Suprapubic skin (tissue), 4 donors: ENCODE measurements at places on chromosomes 6 and 20.

- H3K36me3 ChIP-seq = no peaks in the 10 kb centered on the region
- peaks cover 3% of the 10 kb centered on the region for H3K27me3 ChIP-seq
- H3K4me3 ChIP-seq = no peak overlapping the region
- peak overlapping the region; percentile 67 for H3K27ac ChIP-seq
- H3K4me1 ChIP-seq = peaks cover 30% of the 10 kb centered on the region
Measured at GRCh38 chr6:106084106-106084988, 1.8 kb upstream of the PRDM1 start.

DNA sequence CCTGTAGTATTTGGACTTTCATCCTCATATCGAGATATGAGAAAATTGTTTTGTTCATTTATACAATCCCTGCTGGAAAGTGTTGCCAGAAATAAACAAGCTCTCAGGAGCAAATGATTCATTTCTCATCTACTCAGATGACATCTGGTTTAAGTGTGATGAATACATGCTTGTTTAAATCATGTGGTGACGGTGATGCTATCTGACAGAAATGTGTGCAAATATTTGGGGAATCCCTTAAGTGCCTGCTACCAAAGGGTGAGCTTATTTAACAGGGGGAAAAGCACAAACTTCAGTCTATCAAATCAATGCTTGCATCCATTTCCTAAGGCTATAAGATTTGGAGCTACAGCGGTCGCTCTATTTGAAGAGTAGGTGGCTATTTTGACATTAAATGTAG lies 368.3 kb upstream of the SASH1 start:
- H3K36me3 ChIP-seq = no peaks in the 10 kb centered on the region
- no peak overlapping the region for H3K27ac ChIP-seq
- H3K4me3 ChIP-seq = no peak overlapping the region
- no peak for DNase-seq
- H3K4me1 ChIP-seq = peaks cover 5% of the 10 kb centered on the region
- H3K27me3 ChIP-seq = no peaks in the 10 kb centered on the region

DNA sequence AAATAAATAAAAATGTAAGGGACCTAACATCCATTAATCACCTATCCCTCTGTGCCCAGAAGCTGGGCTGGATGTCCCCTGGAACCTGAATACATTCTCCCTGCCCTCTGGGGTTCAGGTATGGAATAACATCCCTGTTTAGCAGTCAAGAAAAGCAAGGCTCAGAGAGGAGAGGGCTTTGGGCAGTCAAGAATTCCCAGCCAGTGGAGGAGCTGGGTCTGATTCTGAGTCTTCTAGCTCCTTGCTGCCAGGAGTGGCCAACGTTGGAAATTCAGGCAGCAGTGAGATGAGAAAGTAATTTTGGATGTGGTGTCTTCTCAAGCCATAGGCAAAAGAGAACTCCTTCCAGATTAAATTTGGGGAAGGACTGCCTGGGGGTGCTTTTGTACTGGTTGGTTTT lies 42.6 kb upstream of the ZNFX1 start:
- H3K4me1 ChIP-seq = peaks cover 17% of the 10 kb centered on the region
- no peak overlapping the region for H3K27ac ChIP-seq
- DNase-seq = no peak
- peaks cover 57% of the 10 kb centered on the region for H3K27me3 ChIP-seq
- H3K36me3 ChIP-seq = no peaks in the 10 kb centered on the region

- H3K36me3 ChIP-seq = no peaks in the 10 kb centered on the region
- H3K4me3 ChIP-seq = no peak overlapping the region
- H3K27ac ChIP-seq = no peak overlapping the region
- H3K4me1 ChIP-seq = no peaks in the 10 kb centered on the region
- no peaks in the 10 kb centered on the region for H3K27me3 ChIP-seq
Measured at GRCh38 chr6:94956910-94957309, 620.4 kb upstream of the MANEA start.

GRCh38 chr6:382883-383810 lies 8.4 kb upstream of the IRF4 start:
- H3K27ac ChIP-seq = no peak overlapping the region
- H3K36me3 ChIP-seq = no peaks in the 10 kb centered on the region
- H3K27me3 ChIP-seq = peaks cover 73% of the 10 kb centered on the region
- no peaks in the 10 kb centered on the region for H3K4me1 ChIP-seq
- H3K4me3 ChIP-seq = no peak overlapping the region
- no peak for DNase-seq

- H3K4me3 ChIP-seq = no peak overlapping the region
- DNase-seq = no peak
- peaks cover 93% of the 10 kb centered on the region for H3K36me3 ChIP-seq
- H3K27ac ChIP-seq = no peak overlapping the region
- peaks cover 12% of the 10 kb centered on the region for H3K4me1 ChIP-seq
Measured at GRCh38 chr20:35012227-35013069, 56.8 kb downstream of the MYH7B start.

GRCh38 chr6:124040655-124041054 lies 237.0 kb downstream of the NKAIN2 start:
- H3K36me3 ChIP-seq = no peaks in the 10 kb centered on the region
- no peaks in the 10 kb centered on the region for H3K27me3 ChIP-seq
- no peaks in the 10 kb centered on the region for H3K4me1 ChIP-seq
- H3K27ac ChIP-seq = no peak overlapping the region

- H3K27ac ChIP-seq = peak overlapping the region; percentile 92
- H3K36me3 ChIP-seq = no peaks in the 10 kb centered on the region
- H3K4me1 ChIP-seq = peaks cover 64% of the 10 kb centered on the region
- no peaks in the 10 kb centered on the region for H3K27me3 ChIP-seq
- no peak overlapping the region for H3K4me3 ChIP-seq
Measured at GRCh38 chr6:6694368-6694780, 105.9 kb downstream of the LY86 start.

DNA sequence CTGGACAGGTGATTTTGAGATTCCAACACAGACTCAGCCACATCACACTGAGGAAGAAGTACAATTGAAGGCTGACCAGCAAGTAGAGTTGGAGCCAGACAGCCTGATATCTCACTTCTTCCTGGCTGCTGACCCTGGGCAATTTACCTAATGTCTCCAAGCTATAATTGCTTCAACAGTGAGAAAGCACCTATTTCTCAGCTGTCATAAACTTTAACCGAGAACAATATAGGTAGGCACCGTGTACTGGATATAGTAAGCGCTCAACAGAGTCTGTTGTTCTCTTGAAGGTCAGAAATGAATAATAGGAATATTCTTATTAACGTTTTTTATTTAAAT lies 28.3 kb downstream of the STX7 start:
- H3K4me3 ChIP-seq = no peak overlapping the region
- DNase-seq = no peak
- no peaks in the 10 kb centered on the region for H3K36me3 ChIP-seq
- peaks cover 27% of the 10 kb centered on the region for H3K4me1 ChIP-seq
- no peak overlapping the region for H3K27ac ChIP-seq
- no peaks in the 10 kb centered on the region for H3K27me3 ChIP-seq

DNA sequence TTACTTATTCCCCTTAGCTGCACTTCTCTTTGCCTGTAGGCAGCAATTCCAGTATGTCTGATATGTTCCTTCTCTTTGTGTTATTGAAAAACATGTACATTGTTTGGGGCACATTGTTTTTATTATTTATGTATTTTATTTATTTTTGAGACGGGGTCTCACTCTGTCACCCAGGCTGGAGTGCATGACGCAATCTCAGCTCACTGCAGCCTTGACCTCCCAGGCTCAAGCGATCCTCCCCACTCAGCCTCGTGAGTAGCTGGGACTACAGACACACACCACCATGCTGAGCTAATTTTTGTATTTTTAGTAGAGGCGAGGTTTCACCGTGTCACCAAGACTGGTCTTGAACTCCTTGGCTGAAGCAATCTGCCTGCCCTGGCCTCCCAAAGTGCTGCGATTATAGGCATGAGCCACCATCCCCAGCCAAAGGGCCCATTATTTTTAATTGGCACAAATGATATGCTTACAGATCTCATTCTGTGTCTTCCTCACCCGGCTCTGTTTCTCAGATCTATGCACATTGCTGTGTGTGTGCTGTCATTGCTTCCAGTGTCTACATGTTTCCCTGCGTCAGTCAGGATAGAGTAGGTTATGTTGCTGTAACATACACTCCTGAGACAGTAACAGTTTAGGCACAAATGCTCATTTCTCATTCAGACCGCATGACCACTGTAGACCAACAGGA lies 54.1 kb upstream of the NELFCD start:
- no peaks in the 10 kb centered on the region for H3K27me3 ChIP-seq
- no peaks in the 10 kb centered on the region for H3K36me3 ChIP-seq
- no peak for DNase-seq
- no peak overlapping the region for H3K27ac ChIP-seq
- no peaks in the 10 kb centered on the region for H3K4me1 ChIP-seq

DNA sequence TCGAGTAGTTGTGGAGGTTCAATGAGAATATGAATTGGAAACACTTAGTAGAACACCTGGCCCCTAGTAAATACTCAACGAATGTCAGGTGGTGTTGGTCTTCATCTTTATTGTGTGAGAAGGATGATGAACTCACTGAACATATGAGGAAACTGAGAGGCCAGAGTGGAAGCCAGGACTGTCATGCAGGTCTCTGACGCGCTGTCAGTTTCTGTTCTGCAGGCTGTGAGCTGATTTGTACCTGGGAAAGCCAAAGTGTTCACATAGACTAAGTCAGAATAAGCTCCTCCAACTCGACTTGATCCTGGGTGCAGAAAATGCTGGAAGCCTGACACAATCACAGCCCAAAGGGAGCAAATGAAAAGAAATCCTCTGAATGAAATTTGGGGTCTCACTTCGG lies 222.2 kb downstream of the LY86 start:
- no peaks in the 10 kb centered on the region for H3K27me3 ChIP-seq
- H3K36me3 ChIP-seq = no peaks in the 10 kb centered on the region
- H3K27ac ChIP-seq = peak overlapping the region; percentile 64
- peaks cover 18% of the 10 kb centered on the region for H3K4me1 ChIP-seq
- peak overlapping the region; percentile 33 for H3K4me3 ChIP-seq

- H3K36me3 ChIP-seq = no peaks in the 10 kb centered on the region
- H3K4me3 ChIP-seq = no peak overlapping the region
- H3K27me3 ChIP-seq = no peaks in the 10 kb centered on the region
- H3K27ac ChIP-seq = no peak overlapping the region
- H3K4me1 ChIP-seq = peaks cover 27% of the 10 kb centered on the region
- DNase-seq = no peak
Measured at GRCh38 chr20:50381771-50382593, 128.2 kb upstream of the PTPN1 start.

DNA sequence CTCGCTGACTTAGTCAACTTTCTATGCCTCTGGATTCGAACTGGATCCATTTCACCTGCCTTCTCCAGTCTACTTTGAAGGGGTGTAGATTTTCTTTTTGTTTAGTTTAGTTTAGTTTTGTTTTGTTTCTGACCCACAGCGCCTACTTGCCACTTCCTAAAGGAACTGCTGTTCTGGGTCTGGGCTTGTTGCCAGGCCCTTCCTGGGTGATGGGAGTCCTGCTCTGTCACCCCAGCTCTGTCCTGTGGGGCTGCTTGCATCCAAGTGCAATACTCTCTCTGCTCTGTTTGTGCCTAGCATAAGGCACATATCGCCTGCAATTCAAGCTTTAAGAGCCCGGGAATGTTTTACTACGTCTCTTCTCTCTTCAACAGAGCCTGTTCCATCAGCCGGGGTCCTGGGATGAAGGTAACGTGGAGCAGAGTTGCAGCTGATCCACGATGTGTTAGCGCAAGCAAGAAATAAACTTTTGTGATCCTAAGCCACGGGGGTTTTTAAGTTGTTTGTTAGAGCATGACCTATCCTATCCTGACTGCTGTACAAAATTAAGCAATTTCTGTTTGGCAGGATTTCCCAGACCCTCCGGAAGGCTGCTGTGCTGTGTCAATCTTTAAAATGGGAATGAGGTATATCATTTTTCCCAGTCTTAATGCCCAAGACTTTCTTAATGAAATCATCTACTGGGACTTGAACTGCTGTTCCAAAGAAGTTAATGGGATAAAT lies 30.9 kb upstream of the TAGAP start:
- H3K27ac ChIP-seq = no peak overlapping the region
- no peaks in the 10 kb centered on the region for H3K4me1 ChIP-seq
- no peak overlapping the region for H3K4me3 ChIP-seq
- H3K36me3 ChIP-seq = no peaks in the 10 kb centered on the region

DNA sequence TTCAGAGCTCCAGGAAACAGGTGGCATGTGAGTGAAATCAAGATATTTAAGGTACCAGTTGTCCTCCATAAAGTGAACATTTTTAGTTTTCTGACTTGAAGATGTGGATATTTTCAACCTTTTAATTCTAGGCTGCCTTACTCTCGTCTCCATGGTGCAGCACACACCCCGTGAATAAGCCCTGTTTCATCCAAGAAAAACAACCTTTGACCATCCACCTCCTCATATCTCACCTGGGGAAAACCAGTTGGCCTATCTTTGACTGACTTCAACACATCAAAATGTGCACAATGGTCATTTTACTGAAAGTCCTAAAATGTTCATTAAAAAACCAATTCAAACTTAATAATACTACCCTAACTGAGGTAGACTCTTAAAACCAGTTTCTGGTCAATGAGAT lies 73.8 kb upstream of the CD2AP start:
- H3K27me3 ChIP-seq = no peaks in the 10 kb centered on the region
- no peak overlapping the region for H3K27ac ChIP-seq
- no peaks in the 10 kb centered on the region for H3K4me1 ChIP-seq
- H3K4me3 ChIP-seq = no peak overlapping the region
- no peak for DNase-seq

GRCh38 chr6:91744566-91744965 lies 1157.7 kb upstream of the MAP3K7 start:
- no peak overlapping the region for H3K27ac ChIP-seq
- H3K27me3 ChIP-seq = no peaks in the 10 kb centered on the region
- DNase-seq = no peak

DNA sequence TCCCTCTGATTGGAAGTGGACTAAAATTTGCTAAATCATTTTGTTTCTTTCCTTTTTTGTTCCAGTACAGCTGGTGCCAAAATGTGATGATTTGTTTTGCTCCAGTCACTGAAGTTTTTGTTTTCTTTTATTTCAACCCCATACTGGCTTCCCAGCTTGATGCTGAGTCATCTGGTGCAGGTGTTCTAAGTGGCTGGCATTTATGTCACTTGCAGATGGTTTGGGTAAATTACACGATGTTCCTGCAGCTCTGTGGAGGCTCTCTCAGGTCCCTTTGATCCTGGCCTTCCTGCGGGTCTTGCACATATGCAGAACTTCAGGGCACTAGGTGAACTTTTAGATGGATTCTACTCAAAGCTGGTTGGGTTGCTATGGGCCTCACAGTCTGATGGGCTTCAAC lies 577.7 kb downstream of the HAO1 start:
- H3K27ac ChIP-seq = no peak overlapping the region
- H3K4me3 ChIP-seq = no peak overlapping the region
- H3K4me1 ChIP-seq = no peaks in the 10 kb centered on the region
- no peaks in the 10 kb centered on the region for H3K27me3 ChIP-seq

DNA sequence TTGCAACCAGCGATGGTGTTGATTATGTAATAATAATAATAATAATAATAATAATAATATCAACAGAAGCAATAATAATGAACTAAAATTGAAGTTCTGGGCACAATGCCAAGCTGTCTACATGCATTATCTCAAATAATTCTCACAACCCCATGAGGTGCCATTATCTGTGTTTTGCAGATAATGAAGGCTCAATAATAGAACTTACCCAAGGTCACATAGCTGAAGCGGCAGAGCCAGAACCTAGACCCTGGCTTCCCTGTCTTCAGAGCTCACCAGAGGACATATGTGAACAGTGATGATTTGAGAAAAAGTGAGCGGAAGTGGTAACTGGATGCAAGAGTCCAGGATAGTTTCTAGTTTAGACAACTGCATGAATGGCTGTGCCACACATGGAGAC lies 91.0 kb downstream of the HIVEP1 start:
- H3K27me3 ChIP-seq = no peaks in the 10 kb centered on the region
- DNase-seq = no peak
- no peak overlapping the region for H3K27ac ChIP-seq
- no peaks in the 10 kb centered on the region for H3K4me1 ChIP-seq
- H3K4me3 ChIP-seq = no peak overlapping the region
